ENCODE measurements at places on chromosomes 7 and 10. TPM values are rescaled to one million over a fixed set of nuclear protein-coding genes. Genes with fewer than 3 reads are reported as not detected.

LIPM gene
- not detected for total RNA-seq

- DNase-seq = peak; percentile 70
- peaks cover 23% of the 10 kb centered on the region for H3K4me1 ChIP-seq
- no peaks in the 10 kb centered on the region for H3K27me3 ChIP-seq
- peaks cover 6% of the 10 kb centered on the region for H3K36me3 ChIP-seq
Measured at GRCh38 chr7:4682621-4683042, 537 bp downstream of the FOXK1 start.

- no peak overlapping the region for H3K4me3 ChIP-seq
- no peaks in the 10 kb centered on the region for H3K4me1 ChIP-seq
- no peaks in the 10 kb centered on the region for H3K36me3 ChIP-seq
- no peak overlapping the region for H3K27ac ChIP-seq
- peaks cover 11% of the 10 kb centered on the region for H3K27me3 ChIP-seq
- DNase-seq = no peak
Measured at GRCh38 chr10:10919976-10920375, 97.7 kb upstream of the CELF2 start.

GRCh38 chr10:69279110-69279509 is 814 bp downstream of the HK1 start:
- no peak overlapping the region for H3K4me3 ChIP-seq
- H3K4me1 ChIP-seq = no peaks in the 10 kb centered on the region
- no peaks in the 10 kb centered on the region for H3K36me3 ChIP-seq

TMEM225B gene
- not detected for total RNA-seq
